ENCODE measurements at places on chromosomes 3 and 15.

GRCh38 chr15:79004336-79004735 lies 59.5 kb upstream of the CTSH start:
- peak; percentile 72 for DNase-seq

- no peak for DNase-seq
Measured at GRCh38 chr15:99502182-99502581, 63.6 kb upstream of the MEF2A start.

DNA sequence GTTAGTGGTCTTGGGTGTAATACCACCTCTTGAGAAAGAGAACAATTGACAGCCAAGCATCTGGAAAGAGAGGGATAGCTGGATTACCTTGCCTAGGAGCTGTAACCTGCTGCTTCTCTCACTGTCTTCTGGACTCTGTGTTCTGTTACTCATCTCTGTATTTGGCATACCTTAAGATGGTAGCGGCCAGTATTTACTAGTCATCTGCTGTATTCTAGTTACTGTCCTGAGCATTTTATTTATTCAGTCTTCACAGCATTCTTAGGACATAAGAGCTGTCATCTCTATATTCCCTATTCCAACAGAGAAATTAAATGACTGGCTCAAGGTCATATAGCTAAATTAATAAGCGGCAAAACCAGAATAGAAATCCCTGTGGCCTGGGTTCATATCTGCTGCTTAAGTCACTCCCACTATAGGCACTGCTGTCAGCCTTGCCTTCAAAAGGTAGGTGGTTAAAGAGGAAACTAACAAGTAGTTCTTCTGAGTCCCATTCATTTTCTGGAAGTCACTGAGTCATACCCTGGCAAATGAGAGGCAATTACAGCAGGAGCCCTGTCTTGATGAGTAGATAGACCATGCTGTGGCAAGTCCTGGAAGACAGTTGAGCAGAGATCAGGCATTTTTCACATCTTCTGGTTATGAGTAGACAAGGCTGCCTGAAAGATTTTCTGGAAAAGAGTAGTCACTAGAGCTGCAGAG lies 68.2 kb downstream of the RAB7A start:
- DNase-seq: peak; percentile 94

GRCh38 chr15:85412956-85413854 lies 32.8 kb downstream of the AKAP13 start:
- DNase-seq: peak; percentile 94

- DNase-seq: no peak
Measured at GRCh38 chr15:73936181-73936580, 9.9 kb downstream of the LOXL1 start.

- no peak for DNase-seq
Measured at GRCh38 chr15:58561321-58561720, 129.5 kb downstream of the LIPC start.

- no peak for DNase-seq
Measured at GRCh38 chr3:64163019-64163754, 62.1 kb downstream of the PRICKLE2 start.

DNA sequence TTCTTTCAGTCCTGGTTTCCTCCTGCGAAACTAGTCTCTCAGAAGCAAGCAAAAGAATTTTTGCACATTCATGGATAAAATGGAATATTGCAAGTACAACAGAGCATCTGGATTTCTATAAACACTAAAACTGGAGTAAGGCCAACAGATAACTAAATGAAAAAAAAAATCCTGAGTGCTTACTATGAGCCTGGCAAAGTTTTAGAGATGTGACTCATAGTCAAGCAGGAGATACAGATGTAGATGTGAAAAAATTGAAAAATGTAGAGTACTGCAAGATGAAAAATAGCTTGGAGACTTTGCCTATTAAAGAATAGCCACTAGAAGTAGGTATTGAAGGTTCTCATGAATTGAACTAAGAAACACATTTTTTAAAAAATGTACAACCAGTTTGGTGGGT lies 397.4 kb downstream of the OTOL1 start:
- peak; percentile 64 for DNase-seq
